CD14-positive monocyte (primary cell): ENCODE measurements at places on chromosomes 2 and 18.
A peak's percentile ranks its signal among the peaks of the same experiment; 100 is the strongest.

DNA sequence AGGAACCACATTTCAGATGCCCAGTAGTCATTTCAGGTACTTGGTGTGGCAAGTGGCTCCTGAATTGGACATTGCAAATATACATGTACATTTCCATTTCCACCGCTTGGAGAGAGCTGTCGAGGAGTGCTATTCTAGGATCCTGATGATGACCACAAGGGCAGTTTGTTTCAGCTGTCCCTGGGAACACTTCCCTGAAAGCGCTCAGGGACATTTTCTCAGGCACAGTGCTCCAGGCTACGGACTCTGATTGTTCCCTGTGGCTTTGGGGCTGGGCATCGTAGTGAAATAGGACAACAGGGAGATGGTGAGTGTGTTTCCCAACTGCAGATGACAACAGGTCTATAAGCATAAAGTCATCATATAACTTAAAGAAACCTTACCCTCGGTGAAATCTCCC lies 3.1 kb downstream of the DBI start:
- no peak for DNase-seq

GRCh38 chr2:170253721-170254230 lies 75.8 kb downstream of the MYO3B start:
- DNase-seq: no peak

DNA sequence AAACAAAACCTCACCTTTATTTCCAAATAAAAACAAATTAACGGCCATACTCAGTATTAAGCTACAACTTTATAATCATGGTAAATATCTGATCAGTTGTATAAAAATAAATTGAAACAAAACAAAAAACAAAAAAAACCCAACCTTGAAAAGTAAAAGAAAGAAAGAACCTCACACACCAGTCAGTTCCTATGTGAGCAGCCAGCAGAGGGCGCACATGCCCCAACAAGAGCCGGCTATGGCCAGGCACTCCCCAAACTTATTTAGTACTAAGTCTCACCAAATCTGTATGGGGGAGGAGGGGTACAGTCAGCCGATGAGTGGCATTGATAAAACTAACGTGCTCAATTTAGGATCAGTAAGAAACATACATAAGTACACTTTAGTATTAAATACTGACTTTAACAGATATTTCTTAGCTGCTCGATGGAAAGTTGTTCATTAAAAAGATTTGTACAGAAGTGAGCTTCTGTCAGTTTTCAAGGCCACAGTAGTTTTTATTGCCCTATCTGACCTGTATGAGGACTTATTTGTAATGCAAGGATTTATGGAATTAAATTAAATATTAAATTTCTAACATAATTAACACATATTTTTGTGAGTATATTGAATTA lies 172.6 kb downstream of the TCF4 start:
- DNase-seq: peak; percentile 68

DNA sequence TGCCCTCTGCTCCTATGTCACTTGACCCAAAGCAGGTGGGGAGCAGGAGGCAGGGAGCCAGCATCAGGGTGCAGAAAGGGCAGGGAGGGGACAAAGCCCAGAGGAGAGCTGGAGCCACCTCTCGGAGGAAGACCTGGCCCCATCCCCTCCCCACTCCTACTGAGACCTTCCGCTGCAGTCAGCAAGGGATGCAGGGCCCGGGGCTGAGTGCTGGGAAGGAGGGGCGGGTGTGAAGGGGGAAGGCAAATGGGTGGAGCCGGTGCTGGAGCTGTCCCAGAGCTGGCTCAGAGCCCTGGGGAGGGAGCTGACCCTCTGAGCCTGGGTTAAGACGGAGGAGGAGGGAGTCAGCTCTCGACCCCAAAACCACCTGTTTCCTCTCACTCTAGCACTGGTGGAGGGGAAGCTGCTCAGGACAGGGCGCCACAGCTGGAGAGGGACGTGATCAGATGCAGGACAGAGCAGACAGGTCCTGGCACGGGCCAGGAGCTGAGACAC lies 33.8 kb downstream of the HS1BP3 start:
- DNase-seq: no peak

GRCh38 chr2:129462967-129463366 lies 516.5 kb upstream of the RAB6C start:
- DNase-seq: no peak

DNA sequence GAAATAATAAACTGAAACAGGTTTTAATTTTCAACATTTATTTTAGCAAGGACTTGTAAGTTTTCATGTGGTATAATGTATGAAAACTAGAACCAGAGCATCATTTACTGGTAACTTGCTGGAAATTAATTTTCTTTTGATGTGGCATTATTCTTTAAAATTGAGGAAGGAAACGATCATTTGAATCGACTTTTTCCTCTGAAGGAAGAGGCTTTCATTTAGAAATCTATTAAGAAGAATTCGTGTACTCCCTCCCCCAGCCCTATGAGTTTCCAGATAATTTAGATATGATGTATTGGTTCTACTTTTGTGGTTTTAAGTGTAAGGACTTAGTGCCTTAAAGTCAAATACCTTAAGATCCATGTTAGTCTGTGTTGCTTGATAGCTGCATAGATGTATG lies 2.5 kb downstream of the BABAM2 start:
- no peak for DNase-seq

GRCh38 chr2:180679693-180680092 lies 300.7 kb upstream of the UBE2E3 start:
- no peak for DNase-seq

DNA sequence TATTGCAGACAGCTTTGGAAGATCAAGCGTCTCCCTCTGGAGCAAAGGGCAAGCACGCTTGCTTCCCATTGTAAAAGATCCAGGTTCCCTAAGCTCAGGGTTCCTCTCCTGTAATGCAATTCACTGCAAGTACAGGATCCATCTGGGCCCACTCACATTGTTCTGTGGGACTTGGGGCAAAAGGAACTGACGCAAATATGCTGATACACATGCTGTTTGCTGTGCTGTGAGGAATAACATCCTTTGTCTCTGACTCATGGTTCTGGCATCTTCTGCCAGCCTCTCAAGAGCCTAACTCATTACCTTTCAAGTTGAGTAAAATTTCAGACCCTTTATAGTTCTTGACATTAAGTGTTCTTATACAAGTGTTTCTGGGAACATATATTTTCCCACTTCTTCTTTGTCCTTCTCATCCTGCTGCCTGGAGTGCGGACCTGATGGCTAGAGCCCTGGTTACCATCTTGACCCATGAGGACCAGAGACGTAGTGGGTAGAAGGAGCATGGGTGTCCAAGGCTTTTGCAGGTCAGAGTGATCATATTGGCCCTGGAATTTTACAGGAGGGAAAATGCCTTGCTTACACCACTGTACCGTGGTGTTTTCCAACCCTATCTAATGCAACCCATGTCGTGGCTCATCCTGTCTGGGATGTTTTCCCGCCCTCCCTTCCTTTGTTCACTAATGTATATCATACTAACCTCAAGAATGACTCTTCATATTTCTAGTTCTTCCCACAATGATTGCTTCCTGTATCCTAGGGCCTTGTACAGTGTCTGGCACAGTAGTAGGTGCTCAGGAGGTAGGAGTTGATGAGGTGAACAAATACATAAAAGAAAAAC lies 145.7 kb upstream of the GLI2 start:
- no peak for DNase-seq

GRCh38 chr18:29271501-29271900 lies 1094.6 kb upstream of the CDH2 start:
- DNase-seq: no peak

- DNase-seq: no peak
Observed at GRCh38 chr2:233433794-233434193, 79.5 kb downstream of the DGKD start.

- DNase-seq: no peak
Observed at GRCh38 chr2:139064159-139064558, 284.0 kb upstream of the NXPH2 start.

DNA sequence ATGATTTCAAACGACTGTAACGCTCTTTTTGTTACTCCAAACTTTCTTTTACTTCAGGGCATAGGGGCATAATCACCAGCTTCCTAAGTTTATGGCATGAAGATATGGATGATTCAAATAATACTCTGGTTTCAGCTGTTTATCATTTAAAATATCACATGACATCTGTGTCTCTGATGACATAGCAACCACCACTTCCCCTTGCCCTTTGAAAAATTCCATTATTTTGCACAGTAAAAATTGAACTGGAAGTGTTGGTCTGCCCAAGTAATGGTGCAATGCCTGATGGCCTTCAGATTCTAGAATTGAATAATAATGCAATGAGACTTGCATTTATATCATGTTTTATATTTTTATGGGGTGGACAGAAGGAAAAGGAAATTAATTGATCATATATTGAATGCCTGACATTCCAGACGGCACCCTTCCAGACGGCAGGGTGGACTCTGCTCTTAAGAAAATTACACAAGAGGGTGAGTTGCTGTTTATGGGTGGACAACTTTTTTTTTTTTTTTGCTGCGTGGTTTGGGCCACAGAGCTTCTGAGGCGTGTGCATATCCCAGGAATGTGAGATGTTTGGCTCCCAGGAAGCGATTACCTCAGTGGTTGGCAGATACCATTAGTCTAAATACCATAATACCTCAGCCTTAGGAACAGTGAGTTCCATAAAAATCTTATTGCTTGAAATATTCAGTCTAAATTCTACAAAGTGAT lies 101.7 kb upstream of the ZNF521 start:
- DNase-seq: no peak

DNA sequence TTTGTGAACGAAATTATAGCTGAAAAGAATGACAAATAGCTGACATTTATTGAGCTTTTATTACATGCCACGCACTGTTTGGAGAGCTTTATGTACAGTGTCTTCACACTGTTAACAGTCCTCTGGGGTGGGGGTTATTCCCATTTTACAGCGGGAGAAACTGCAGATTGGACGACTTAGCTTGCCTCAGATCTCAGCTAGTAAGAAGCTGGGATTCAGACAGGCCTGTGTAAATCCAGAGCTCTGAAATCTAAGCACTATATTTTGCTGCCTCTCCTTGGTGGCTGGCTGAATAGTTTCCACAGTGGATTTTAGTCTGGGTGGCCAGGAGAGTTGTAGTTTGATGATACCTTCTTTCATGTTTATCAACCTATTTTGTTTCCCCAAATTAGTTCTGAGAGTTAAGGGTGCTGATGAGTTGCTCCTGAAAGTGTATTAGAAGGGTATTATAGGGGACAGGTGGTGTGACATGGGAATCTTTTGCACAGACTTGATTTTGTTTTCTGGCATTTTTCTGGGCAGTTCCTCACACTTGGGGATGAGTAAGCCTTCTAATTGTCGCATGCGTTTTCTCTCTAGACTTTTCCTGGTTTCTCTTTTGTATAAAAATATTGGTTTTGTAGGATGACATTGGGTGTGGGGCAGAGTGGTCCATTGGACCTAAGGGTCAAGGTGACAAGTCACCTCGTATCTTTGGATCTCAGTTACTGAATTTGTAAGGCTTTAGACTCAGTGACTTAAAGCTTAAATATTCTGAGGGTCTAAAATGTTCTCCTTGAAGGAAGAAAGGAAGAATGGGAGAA lies 1.5 kb downstream of the ACSL3 start:
- no peak for DNase-seq

- DNase-seq: no peak
Observed at GRCh38 chr18:70991577-70991976, 702.7 kb downstream of the SOCS6 start.

DNA sequence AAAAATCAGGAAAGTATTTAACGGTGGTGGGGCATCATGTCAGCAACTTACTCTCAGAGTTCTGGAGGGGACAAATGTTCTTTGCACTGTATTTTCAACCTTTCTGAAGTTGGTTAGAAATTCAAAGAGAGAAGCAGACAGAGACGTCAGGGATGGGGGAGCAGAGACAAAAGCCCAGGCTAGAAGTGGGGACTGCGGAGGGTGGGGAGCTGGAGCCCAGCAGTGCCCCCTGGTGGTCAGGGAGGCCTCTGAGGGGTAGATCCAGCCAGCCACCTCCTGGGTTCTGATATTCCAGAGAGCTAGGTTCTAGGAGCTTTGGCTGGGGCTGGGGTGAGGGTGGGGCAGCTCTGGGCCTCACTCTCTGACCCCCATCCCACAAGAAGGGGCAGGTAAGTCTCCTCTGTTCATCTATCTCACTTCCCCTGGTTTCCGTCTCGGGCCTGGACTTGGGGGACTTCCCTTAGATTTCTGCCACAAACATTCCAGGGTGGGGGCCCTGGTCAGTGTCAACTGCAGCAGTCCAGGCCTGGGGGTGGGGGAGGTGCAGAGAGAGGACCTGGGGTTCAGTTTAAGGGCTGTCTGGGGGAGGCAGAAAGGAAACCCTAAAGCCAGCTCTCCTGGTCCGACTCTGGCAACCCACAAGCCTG lies 8.9 kb downstream of the TNS1 start:
- peak; percentile 66 for DNase-seq

DNA sequence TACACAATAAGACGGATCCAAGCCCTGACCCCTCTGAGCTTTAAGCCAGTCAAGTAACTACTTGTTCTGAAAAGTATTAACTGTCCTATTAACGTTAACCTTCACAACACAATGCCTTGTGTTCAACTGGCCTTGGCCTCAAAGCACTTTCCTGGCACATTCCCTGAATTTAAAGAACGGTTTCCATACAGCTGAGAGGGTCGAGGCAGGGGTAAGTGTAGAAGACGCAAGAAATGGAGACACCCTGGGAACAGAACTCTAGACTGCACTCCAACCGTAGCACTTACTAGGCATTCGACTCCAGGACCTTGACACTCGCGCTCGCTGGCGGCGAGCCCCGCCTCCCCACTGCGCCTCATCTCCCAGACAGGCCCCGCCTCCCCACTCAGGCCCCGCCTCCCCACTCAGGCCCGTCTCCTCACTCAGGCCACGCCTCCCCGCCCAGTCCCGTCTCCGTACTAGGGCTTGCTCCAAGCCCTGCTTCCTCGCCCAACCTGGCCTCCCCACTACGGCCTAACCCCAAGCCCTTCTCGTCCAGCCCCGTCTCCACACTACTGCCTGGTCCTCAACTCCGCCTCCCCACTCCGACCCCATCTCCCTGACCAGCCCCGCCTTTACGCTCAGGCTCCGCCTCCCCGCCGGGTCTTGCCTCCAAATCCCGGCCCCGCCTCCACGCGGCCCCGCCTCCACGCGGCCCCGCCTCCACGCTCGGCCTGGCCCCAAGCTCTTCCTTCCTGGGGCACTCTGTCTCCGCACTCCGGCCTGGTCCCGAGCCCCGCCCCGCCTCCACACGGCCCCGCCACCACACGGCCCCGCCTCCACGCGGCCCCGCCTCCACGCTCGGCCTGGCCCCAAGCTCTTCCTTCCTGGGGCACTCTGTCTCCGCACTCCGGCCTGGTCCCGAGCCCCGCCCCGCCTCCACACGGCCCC lies 887 bp upstream of the TMEM87B start:
- DNase-seq: peak; percentile 92

DNA sequence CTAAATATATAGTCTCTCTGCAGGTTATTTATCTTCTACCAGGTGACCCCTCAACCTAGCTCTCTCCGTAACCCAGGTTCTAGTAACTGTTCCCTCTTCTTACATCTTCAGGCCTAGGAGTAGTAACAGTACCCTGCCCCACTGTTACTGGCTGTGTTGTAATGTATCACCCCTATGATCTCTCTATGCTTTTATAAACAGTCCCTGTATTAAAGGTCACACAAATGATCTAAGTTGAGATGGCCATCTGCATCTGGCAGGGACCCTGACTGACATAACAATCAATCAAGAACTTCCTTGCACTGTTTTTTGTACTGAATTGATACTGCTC lies 219.7 kb upstream of the STK17B start:
- no peak for DNase-seq
